ENCODE measurements at places on chromosomes 3 and 15. TPM values are rescaled to one million over a fixed set of nuclear protein-coding genes. Genes with fewer than 3 reads are reported as not detected.

Gene CFAP92
- total RNA-seq = not detected

Gene IL17RD
- total RNA-seq = 2.7 TPM

Gene NR2E3
- total RNA-seq = not detected

Gene TMOD2
- 1.8 TPM for total RNA-seq

Gene SLC22A13
- total RNA-seq = 0.94 TPM

Gene CTDSPL
- total RNA-seq = 30.2 TPM

Gene HYPK
- total RNA-seq = 6.8 TPM

Gene CKMT1B
- total RNA-seq = not detected

Gene TRMT10C
- total RNA-seq = 5.3 TPM

Gene PCOLCE2
- 135 TPM for total RNA-seq

Gene RTP3
- total RNA-seq = not detected

Gene ARHGAP31
- 5.1 TPM for total RNA-seq

Gene TEX55
- total RNA-seq = not detected

Gene CADM2
- total RNA-seq = not detected

Gene CHRM5
- 0.15 TPM for total RNA-seq

Gene ADAMTS9
- total RNA-seq = 6.3 TPM

Gene CSTA
- 5.1 TPM for total RNA-seq

Gene DAPK2
- total RNA-seq = 8.1 TPM

Gene DCP1A
- 10.8 TPM for total RNA-seq
